Activated T-cell treated with anti-CD3 and anti-CD28 coated beads, Interleukin-2, amount 50 U/mL, for 4 hours (primary cell): ENCODE measurements at places on chromosomes 2 and 18. TPM values are rescaled to one million over a fixed set of nuclear protein-coding genes. Genes with fewer than 3 reads are reported as not detected.

ANKRD44 gene
- 78.3 TPM for total RNA-seq

DNA sequence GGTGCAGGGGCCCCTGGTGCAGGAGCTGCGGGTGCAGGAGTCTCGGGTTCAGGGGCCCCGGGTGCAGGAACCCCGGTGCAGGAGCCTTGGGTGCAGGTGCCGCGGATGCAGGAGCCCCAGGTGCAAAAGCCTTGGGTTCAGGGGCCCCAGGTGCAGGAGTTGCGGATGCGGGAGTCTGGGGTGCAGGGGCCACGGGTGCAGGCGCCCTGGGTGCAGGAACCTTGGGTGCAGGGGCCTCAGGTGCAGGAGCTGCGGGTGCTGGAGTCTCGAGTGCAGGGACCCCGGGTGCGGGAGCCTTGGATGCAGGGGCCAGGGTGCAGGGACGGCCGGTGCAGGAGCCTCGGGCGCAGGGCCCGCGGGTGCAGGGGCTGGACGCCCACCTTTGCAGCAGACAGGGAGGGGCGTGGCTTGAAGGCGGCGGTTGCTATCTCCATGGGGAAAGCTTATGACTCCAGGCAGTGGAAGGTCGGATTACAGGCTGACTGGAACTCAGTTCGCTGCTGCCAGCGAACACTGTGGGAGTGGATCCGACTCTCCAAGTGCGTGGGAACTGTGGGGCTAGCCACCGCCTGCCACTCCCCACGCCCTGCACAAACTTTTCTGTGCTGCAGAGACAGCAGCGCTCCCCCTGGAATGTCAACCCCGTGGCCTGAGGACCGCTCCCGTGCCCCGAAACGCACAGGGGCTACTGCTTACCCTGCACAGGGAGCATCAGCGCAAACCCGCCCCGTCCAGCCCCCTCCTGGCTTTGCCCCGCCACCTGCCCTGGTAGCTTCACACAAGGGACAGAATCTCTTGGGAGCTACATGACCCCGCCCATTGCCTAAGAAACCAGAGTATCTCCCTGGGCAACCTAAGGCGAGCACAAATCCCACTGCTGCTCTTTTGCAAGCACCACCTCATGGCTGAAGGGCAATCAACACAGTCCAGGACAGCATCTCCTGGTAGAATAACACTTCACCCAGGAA, 40.3 kb downstream of the COPS9 start:
- no peak for DNase-seq

LHCGR gene
- not detected for total RNA-seq

PAX3 gene
- total RNA-seq = not detected

DNA sequence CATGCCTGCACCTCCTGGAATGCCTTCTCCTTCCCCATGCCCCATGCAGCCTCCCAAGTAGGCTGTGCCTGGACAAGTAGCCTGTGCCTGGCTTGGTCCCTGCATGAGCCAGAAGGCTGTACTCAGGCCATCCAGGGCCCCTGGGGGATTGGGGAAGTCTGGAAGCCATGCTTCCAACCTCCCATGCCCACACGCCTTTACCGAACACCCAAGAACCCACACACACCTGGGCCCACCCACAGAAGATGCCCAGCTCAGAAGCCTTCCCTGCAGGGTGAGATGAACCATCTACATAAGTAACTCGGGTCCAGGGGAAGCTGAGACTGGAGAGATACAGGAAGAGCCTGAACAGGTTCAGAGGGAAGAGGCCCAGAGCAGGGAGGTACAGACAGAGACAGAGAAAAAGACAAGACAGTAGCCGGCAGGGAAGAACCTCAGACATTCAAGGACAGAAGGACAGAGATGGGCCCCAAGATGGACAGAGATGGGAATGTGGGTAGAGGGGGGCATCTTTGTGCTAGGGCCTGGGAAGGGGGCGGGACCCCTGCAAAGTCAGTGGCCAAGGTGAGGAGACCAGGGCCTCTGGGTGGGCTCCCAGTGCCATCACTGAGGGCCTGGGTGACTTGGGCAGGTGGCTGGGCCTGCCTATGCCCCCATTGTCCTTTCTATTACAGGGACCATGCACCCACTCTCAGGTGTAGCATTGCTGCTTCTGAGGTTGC, 4.3 kb downstream of the BIN1 start:
- no peak for DNase-seq

UGT1A5 gene
- not detected for total RNA-seq

GRCh38 chr2:5846881-5847280, 154.7 kb downstream of the SOX11 start:
- no peak for DNase-seq
